ENCODE measurements at places on chromosomes 6 and 20.

DNA sequence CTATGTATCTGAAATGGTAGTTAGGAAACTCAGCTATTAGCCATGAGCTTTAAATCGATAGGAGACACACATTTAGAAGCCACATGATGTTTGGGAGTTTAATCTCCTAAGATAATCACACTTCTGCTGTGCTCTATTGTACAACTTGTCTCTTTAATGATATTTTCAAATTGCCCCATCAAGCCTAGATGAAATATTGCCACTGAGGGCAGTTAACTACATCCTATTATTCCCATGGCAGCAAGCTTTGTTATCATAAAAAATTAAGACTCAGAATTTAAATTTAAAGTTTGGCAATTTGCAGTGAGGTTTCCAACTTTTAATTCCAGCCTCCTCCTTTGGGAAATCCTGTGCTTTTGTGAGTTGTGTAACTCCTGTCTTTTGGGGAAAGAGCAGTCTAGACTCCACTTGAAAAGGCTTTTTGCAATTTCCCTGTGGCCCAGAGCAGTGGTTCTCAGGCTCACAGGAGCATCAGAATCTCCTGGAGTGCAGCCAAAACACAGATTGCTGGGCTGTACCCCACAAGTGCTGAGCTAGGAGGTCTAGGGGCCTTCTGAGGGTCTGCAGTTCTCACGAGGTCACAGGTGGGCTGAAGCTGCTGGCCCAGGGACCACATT, 792.4 kb downstream of the QKI start:
- DNase-seq: no peak

- no peak for DNase-seq
These were observed 53.4 kb downstream of the TRAF3IP2 start for GRCh38 chr6:111552241-111552744.

- no peak for DNase-seq
These were observed 44.6 kb upstream of the HDDC2 start for GRCh38 chr6:125346201-125346925.

- DNase-seq: no peak
These were observed 73.1 kb downstream of the NOL4L start for GRCh38 chr20:32512047-32512385.

- no peak for DNase-seq
These were observed 9.7 kb upstream of the HSP90AB1 start for GRCh38 chr6:44237021-44237812.

GRCh38 chr6:63759605-63760105, 124.1 kb downstream of the PHF3 start:
- DNase-seq: no peak

GRCh38 chr6:44128020-44128917, 915 bp downstream of the TMEM63B start:
- no peak for DNase-seq

DNA sequence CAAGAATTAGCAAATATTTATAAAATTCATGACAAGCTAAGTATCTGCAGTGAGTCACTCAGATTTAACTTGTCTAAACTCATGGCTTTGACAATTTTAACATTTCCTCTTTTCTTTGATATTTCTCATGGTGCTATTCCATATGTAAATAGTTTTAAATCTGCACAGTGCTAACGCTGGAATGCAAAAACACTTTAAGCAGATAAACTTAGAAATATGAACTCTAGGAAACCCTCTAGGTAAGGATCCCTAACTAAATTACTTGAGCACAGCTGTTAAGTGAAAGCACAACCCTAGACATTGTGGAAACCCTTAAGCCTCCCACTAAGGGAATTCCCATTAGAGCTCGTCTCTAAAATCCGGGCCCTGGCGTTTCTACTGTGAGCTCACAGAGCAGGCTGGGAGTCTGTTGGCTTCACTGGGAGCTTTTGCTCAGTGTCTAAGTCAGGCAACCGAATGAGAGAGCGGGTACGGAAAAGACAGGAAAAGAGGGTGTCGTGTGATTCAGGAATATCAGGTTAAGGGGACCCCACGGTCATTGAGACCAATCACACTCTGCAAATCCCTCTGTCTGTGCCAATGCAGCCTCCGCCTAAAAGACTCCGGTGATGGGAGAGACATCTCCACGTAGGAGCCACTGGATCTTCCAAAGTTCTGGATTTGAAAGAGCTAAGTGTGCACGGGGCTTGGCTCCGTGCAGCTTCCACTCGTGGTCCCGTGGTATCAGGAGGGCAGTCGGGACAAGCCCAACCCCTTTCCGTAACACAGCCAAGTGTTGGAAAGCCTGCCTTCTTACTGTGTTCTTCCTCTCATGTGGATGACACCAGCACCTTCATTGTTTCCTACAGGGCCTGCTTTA, 112.3 kb upstream of the RPS6KA2 start:
- no peak for DNase-seq

DNA sequence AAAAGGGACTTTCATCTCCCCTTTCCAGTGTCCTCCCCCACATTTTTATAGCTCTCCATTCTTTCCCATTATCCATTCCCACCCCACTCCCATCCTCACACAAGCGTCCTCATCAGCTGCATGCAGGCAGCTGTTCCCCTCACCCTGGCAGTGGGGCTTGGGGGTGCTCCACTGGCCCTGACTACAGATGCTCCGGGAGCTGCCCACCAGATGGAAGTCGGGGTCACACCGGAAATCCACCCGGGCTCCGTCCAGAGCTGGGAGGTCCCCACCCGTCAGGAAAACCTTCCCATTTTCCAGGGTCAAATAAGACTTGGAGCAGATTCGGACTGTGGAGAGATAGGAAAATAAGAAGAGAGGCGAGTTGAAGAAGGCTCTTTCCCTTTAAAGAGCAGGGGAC, 2.7 kb downstream of the GABBR1 start:
- no peak for DNase-seq

DNA sequence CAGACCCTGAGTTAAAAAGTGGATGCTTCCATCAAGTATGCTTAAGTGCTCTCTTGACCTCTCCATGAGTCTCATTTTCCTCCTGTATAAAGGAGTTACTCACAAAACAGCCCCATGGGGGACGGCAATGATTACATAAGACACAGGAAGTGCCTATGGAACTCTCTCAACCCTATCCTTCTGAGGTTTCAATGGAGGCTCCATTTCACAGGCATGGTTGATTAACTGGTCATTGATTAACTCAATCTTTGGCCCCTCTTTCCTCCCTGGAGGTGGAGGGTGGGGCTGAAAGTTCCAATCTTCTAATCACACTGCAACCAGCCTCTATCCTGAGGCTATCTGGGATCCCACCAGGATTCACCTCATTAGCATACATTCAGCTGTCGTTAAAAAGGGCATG, 29.3 kb downstream of the CST8 start:
- no peak for DNase-seq

- DNase-seq: no peak
These were observed 90.6 kb downstream of the PSMB1 start for GRCh38 chr6:170462366-170463020.

DNA sequence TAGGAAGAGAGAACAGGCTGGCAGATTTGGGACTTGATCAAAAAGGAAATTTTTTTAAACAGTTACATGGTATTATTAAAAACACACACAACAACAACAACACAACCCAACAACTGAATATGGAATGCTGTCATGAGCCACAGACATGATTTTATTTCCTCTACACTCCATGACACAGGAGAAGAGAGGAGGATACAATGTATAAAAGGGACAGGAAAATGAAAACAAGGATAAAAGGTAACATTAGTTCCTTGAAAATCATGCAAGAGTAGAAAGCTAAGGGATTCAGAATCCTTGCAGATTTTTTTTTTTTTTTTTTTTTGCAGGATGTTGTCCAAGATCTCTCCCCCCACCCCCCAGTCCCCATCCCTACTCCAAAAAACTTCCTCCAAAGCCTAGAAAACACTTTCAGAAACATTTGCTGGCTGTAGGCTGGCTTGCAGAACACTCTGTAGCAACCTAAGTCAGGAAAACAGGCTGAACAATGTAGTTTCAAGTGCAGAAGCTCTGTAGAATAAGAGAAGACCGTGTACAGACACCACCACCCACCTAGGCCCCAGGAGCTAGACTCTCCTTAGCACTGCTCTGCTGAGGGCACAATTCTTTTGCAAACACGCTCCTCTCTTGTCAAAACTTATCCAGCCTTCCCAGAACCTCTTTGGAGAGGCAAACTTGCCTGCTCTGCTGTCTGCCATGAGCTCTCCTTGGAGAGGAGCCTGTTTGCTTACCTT, 845 bp downstream of the ZMYND8 start:
- DNase-seq: no peak

GRCh38 chr6:73951183-73951582, 255.2 kb downstream of the CD109 start:
- no peak for DNase-seq

DNA sequence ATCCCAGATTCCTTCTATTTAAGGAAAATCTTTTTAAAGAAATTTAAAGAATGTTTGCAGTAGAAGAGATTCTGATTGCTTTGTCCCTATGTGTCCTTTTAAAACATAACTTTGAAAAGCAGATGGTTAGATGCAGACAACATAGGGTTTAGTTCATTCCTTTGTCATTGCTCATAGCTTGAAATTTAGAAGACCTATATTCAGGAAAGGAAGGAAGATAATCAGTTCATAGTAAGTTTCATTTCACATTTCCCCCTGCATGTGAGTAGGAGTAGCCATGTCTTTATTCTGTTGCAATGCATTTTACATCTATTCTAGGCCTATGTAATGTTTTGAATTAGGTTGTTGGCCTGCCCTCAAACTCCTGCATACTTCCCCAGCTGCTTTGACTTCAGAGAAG, 197.9 kb upstream of the GRIK2 start:
- DNase-seq: no peak

DNA sequence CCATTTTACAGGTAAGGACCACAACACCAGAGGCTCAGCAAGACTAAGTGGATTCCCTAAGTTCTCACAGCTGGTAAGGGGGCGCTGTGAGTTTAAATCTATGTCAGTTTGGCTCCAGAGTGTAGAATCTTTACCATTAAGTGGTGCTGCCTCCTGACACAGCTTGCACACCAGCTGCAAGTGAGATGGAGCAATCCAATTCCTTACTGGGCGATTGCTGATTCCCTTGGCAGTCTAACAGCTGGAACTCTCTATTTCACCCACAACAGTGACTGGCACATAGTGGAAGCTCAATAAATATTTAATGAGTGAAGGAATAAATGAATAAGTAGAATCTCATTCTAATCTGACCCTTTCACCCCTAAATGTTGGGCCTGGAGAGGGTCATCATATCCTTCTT, 176.7 kb downstream of the CLIC5 start:
- no peak for DNase-seq

- DNase-seq: no peak
These were observed 52.3 kb downstream of the ZFAND3 start for GRCh38 chr6:37871616-37872372.

DNA sequence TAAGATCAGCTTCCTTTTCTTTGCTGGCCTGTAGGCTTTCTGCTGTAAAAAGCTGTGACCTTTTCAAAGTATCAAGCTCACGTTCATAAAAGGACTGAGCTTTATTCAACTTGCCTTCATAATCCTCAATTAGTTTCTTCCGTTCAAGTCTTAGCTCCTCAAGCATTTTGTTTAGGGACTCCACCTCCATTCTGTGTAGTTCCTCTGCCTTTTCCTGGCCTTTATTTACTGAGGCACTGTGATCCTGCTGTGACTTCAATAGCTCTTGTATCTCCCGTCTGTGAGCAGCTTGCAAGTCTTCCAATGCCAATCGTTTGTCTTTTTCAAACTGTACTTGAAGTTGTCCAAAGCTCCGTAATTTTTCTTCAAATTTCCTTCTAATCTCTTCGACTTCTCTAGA, 54.4 kb downstream of the FAM184A start:
- no peak for DNase-seq

GRCh38 chr6:163863565-163863964, 449.0 kb downstream of the QKI start:
- no peak for DNase-seq

DNA sequence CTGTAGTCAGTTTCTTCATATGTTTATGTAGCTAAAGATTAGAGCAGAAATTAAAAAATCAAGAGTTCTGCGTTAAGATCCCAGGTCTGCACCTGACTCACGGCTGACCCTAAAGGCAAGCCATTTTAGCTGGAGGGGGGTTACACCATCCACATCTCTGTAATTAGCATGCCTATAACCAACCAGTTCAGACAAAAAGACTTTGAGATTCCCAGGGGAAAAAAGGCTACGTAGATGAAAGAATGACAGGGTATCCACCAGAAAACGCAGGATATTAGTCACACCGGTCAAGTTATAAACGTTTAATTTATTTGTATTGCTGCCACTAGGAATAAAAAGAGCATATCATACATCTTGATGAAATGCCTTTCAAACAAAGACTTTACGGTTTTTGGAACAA, 299.1 kb downstream of the FOXC1 start:
- DNase-seq: no peak

- DNase-seq: no peak
These were observed 25.9 kb downstream of the FOXQ1 start for GRCh38 chr6:1337791-1338190.

DNA sequence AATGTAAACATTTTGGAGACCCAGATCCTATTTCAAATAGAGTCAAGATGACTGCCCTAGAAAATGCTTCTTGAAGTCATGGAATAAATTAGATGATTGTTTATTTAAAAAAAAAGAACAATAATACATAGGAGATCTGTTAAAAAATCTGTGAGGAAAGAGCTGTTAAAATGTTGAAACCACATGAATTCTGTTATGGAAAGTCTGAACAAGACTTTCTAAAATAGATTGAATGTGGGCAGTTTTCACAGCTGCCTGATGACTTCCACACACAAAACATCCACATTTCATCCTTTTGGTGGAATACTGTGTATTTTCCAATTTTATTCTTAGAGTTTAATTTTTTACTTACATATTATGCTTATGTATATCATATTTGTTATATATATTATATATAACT, 186.1 kb downstream of the LAMA2 start:
- DNase-seq: no peak
